ENCODE measurements at places on chromosomes 4 and X. TPM values are rescaled to one million over a fixed set of nuclear protein-coding genes. Genes with fewer than 3 reads are reported as not detected.

- DNase-seq = no peak
Observed at GRCh38 chrX:15151267-15152186, 118.4 kb downstream of the ASB9 start.

- peak; percentile 80 for DNase-seq
Observed at GRCh38 chr4:153788413-153789276, at the start of gene SFRP2. TSS of gene SFRP2 (minus strand) at chr4:153789083. CDS start at chr4:153788835, 248 bp downstream.

GRCh38 chr4:19748519-19749479 is 502.9 kb upstream of the SLIT2 start:
- peak; percentile 58 for DNase-seq

DNA sequence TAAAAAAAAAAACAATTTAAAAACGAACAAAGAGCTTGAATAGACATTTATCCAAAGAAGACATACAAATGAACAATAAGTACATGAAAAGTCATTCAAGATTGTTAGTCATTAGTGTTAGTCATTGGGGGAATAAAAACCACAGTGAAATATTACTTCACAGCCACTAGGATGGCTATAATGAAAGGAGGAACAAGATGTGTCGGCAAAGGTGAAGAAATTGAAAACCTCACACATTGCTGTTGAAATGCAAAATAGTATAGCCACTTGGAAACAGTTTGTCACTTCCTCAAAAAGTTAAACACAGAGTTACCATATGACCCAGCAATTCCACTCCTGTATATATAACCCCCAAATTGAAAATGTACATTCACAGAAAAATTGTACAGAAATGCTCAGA is 45.2 kb upstream of the SLC39A8 start:
- DNase-seq = no peak

DNA sequence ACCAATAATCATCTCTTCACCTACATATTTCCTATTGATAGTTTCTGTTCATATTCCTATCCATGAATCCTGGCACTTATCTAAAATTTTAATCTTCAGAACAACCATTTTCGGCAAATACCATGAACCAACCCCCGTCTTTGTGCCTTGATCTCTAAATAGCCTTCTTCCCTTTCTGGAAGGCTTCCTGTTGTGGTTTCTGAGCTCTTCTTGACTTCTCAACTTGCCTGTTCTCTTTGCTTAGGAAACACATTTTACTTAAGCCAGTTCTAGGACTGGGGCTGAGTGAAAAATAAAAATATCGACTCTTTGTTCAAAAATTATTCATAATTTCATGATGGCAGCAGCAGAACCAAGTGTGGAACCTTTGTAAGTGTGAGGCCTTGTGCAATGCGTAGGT is 882.4 kb downstream of the C4orf33 start:
- no peak for DNase-seq

- no peak for DNase-seq
Observed at GRCh38 chr4:25800245-25800644, 62.5 kb downstream of the SEL1L3 start.

- DNase-seq = peak; percentile 30
Observed at GRCh38 chrX:9396930-9397329, 67.9 kb upstream of the TBL1X start.

GRCh38 chr4:61571761-61572559 is 371.8 kb downstream of the ADGRL3 start:
- no peak for DNase-seq

The PDGFC gene
- 25.8 TPM for total RNA-seq

The CLDN2 gene
- total RNA-seq = 1.3 TPM

The CAPN6 gene
- total RNA-seq = 463 TPM

All from tongue (tissue), 3 donors.